ENCODE measurements at places on chromosomes 1 and 21. TPM values are rescaled to one million over a fixed set of nuclear protein-coding genes. Genes with fewer than 3 reads are reported as not detected.

Gene ZNF697
- 5.2 TPM for polyA plus RNA-seq

Gene FALEC
- polyA plus RNA-seq, result 2.6 TPM

Gene SERTAD4
- 1.3 TPM for polyA plus RNA-seq

Gene CFH
- not detected for polyA plus RNA-seq

Gene HES3
- polyA plus RNA-seq, result 7.7 TPM

Gene DNAH14
- polyA plus RNA-seq, result 67.8 TPM

Gene RGS8
- 0.06 TPM for polyA plus RNA-seq

Gene TFF2
- polyA plus RNA-seq, result not detected

Gene DSCAM
- polyA plus RNA-seq, result not detected

Gene MAP3K21
- 11.7 TPM for polyA plus RNA-seq

Gene ZMYND12
- 0.90 TPM for polyA plus RNA-seq

Gene GOLT1A
- 7.2 TPM for polyA plus RNA-seq

Gene FYB2
- not detected for polyA plus RNA-seq

Gene TMEM81
- 5.5 TPM for polyA plus RNA-seq

Gene FAM151A
- not detected for polyA plus RNA-seq

Gene SLC45A3
- 4.6 TPM for polyA plus RNA-seq

Gene PPP1R15B
- 16.3 TPM for polyA plus RNA-seq

Gene BTBD19
- polyA plus RNA-seq, result 0.37 TPM

Gene MYOG
- not detected for polyA plus RNA-seq

Gene LIPI
- not detected for polyA plus RNA-seq

Gene OR2M3
- polyA plus RNA-seq, result not detected

Gene TMEM269
- polyA plus RNA-seq, result 0.28 TPM

Gene PSRC1
- 55.0 TPM for polyA plus RNA-seq

Gene TMEM240
- polyA plus RNA-seq, result 1.9 TPM

Gene SMIM1
- polyA plus RNA-seq, result 12.0 TPM

Gene UBL4B
- polyA plus RNA-seq, result not detected

Gene BCAR3
- 5.5 TPM for polyA plus RNA-seq

Gene FCRL2
- polyA plus RNA-seq, result not detected

Gene SCCPDH
- 14.4 TPM for polyA plus RNA-seq

Gene SPRR4
- not detected for polyA plus RNA-seq

Gene OPRD1
- polyA plus RNA-seq, result 0.55 TPM

Gene OR2T2
- polyA plus RNA-seq, result not detected

Gene PLPPR5
- polyA plus RNA-seq, result 3.2 TPM

Gene LAPTM5
- polyA plus RNA-seq, result 1.0 TPM

Gene HTR1D
- polyA plus RNA-seq, result 2.1 TPM

Gene FCRL5
- 0.54 TPM for polyA plus RNA-seq

Gene OMA1
- polyA plus RNA-seq, result 29.9 TPM

Gene NADK
- polyA plus RNA-seq, result 47.2 TPM

Gene PHTF1
- 19.1 TPM for polyA plus RNA-seq

Gene RHD
- 0.31 TPM for polyA plus RNA-seq

Gene PRDM16
- polyA plus RNA-seq, result 0.16 TPM

Gene DISP3
- 3.9 TPM for polyA plus RNA-seq

Gene CD164L2
- polyA plus RNA-seq, result 2.4 TPM

Gene LORICRIN
- polyA plus RNA-seq, result 0.24 TPM

Gene TMEM82
- polyA plus RNA-seq, result 0.42 TPM

Gene XCL2
- not detected for polyA plus RNA-seq

Gene AMY1C
- polyA plus RNA-seq, result not detected

Gene ERG
- polyA plus RNA-seq, result 0.47 TPM

Gene SPOCD1
- 0.73 TPM for polyA plus RNA-seq

Gene KRTAP13-2
- polyA plus RNA-seq, result not detected

Gene S100A4
- polyA plus RNA-seq, result 34.6 TPM

Gene SPATA17
- 1.2 TPM for polyA plus RNA-seq

Gene LAMC1
- polyA plus RNA-seq, result 20.5 TPM

Gene CRYAA
- not detected for polyA plus RNA-seq

Gene AIRE
- polyA plus RNA-seq, result not detected

Gene C4BPB
- not detected for polyA plus RNA-seq

Gene NOS1AP
- 5.8 TPM for polyA plus RNA-seq

Gene C1orf226
- 2.3 TPM for polyA plus RNA-seq

Gene TFAP2E
- not detected for polyA plus RNA-seq

Data from GM23338 (cell line).